ENCODE measurements at places on chromosomes 4 and X.

DNA sequence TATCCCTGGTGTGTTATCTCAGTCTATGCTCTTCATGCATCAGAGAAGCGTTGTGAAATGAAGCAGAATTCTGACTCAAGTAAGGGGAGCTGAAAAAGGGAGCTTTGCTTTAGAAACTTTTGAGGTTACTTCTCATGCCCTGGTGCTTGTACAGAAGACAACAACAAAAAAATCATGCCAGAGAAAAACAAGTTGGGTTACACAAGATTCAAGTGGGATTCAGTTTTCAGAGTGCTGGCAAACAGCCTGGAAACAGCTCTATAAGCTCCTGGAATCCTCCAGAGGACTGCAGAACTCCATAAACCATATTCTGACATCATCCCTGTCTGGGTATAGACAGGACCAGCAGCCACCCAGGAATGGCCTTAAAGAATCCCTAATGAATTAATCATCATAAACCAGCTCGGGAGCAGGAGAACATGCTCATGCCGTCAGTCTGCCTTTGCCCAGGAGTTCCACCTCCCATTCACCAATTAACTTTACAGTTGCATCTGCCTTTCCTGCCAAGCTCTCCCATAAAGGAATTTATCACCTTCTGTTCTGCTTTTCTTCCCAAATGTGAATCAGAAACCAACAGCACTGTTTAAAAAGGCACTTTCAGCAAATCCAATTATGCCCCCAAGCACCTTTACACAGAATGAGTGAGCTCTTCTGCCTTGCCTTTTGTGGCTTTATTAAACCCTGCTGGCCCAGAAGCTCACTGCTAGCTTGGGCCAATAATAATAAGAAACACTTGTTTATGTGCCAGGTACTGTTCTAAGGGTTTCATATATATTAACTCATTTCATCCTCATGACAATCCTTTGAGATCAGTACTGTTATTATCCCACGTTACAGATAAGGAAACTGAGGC is 54.5 kb upstream of the FBXW7 start:
- DNase-seq: no peak

DNA sequence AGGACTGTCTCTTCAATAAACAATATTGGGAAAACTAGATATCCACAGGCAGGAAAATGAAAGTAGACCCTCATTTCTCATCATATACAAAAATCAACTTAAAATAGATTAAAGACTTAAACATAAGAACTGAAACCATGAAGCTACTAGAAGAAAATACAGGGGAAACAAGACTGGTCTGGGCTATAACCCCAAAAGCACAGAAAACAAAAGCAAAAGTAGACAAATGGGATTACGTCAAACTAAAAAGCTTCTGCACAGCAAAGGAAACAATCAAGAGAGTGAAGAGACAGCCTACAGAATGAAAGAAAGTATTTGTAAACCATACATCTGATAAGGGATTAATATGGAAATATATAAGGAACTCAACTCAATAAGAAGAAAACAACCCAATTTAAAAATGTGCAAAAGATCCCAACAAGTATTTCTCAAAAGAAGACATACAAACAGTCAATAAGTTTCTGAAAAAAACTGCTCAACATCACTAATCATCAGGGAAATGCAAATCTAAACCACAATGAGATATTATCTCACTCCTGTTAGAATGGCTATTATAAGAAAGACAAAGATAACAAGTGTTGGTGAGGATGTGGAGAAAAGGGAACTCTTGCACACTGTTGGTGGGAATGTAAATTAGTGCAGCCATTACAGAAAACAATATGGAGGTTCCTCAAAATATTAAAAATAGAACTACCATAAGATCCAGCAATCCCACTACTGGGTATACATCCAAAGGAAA is 325.3 kb upstream of the RASGEF1B start:
- no peak for DNase-seq

DNA sequence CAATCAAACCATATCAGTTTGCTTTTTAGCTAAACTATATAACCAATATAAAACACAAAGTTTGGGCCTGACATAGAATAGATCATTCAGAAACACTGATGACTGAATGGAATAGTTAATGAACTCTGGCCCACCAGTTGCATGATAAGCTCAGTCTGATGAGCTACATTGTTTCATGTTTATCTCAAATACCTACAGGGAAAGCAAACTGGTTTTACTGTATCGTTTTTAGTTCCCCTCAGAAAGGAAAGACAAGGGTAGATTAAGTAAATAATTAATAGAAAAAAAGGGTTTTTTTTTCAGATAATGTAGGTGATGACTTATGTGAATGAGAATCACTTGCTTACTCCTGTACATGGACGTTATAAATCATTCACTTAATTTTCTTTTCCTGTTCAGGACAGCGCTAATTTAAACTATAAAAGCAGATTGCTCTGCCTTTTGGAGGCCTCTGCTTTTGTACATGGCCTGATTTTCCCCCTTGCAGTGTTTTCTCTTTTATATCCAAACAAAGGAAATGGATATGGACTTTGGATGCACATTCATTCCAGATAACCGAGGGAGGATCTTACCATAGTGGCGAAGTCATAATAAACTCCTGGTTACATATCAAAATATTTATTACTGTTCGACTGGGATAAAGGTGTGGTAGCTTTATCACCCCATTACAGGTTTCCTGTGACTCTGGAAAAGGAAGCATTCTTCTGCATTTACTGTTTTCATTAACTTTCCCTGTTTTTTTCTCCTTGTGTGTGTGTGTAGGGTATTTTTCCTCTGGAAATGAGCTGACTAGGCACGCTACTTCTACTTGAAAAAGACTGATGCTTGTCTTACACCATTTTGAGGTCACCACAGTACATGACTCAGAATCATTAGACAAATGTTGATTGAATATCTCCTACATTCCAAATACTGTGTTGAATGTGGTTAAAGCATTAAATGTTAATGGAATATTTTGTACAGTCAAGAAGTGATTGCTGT is 373.1 kb upstream of the HS3ST1 start:
- DNase-seq: no peak

GRCh38 chrX:39456894-39457604 is 640.7 kb downstream of the BCOR start:
- DNase-seq: no peak

GRCh38 chr4:48139691-48140090 is 5.6 kb upstream of the TXK start:
- DNase-seq: peak; percentile 34

DNA sequence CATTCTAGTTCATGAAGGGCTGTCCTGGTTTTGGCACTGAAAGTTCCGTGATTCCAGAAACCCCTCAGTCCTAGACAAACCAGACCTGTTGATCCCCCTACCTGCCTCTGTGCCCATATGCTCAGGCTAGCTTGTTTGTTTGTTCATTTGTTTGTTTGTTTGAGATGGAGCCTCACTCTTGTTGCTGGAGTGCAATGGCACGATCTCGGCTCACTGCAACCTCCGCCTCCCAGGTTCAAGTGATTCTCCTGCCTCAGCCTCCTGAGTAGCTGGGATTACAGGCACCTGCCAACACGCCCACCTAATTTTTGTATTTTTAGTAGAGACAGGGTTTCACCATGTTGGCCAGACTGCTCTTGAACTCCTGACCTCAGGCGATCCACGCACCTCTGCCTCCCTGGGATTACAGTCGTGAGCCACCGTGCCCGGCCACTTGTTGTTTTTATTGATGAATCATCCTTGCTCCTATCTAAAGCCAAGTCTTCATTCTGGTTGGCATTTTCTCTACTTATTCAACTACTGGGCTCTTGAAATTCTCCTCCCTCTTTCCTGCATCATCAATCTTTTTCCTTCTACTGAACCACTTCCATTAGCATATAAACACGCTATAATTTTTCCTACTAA is 86.3 kb upstream of the BMP2K start:
- no peak for DNase-seq

- DNase-seq: peak; percentile 11
Measured at GRCh38 chrX:45758319-45758718, 557.6 kb upstream of the DIPK2B start.

GRCh38 chr4:104942990-104943743 is 203.5 kb upstream of the TET2 start:
- no peak for DNase-seq

DNA sequence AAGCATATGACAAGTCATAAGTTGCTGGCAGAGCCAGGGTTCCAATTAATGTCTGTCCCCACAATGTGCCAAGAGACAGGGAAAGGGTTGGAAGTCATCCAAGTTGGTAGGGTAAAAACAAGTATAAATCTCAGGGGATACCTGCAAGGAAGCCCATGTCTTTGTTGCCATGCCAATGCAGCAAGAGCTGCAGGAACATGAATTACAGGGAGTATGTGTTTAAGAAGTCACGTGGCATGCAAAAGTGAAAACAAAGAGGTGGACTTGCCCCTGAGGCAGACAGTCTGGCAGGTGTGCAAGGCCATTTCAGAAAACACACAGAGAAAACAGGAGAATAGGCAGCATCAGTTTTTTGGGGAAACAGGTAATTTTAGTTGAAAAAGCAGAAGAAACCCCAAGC is 29.4 kb downstream of the C4orf51 start:
- DNase-seq: no peak

DNA sequence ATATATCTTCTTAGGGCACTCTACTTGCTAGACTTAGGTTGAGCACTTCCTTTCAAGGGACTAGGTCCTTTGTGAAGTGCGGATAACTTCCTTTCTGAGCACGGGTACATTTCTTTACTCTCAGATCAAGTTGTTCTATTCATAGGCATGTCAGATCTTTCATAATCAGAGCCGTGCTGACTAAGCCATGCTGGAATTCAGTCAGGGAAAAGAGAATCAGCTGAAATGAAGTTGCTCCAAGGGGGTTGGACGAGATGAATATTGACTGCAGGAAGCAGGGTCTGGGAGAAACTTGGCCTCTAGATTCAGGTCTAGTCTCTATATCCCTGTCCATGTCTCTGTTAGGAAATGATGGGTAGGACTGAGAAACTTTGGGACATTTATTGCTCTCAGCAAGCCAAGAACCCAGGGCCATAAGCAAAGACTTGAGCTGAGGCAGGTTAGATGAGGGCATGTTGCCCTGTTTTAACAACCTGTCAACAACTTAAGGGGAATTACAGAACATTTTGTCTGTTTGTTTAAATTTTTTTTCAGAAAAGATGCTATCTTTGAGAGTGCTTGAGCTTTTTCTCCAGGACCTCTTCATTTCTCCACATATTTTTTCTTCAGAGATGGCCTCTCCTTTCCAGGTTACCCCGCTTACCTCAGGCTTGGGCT is 28.3 kb downstream of the AREG start:
- no peak for DNase-seq

- DNase-seq: no peak
Measured at GRCh38 chr4:173039617-173040577, 128.7 kb upstream of the GALNT7 start.

DNA sequence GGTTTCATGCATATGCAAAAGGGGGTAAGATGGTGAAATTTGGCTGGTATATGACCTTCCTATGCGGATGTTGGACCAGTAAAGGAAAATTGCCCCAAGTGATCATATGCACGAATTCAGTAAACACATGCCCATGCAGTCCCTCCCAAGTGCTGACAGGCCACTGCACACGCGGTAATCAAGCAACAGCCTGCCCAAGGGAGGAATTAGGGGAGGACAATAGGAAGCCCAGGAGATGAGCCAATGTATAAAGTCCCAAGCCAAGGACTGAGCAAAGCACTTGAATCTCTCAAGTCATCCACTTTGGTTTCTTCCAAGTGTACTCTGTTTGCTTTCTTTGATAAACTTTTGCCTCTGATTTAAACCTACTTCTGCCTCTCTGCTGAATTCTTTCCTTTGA is 21.1 kb downstream of the MAGEB16 start:
- no peak for DNase-seq

DNA sequence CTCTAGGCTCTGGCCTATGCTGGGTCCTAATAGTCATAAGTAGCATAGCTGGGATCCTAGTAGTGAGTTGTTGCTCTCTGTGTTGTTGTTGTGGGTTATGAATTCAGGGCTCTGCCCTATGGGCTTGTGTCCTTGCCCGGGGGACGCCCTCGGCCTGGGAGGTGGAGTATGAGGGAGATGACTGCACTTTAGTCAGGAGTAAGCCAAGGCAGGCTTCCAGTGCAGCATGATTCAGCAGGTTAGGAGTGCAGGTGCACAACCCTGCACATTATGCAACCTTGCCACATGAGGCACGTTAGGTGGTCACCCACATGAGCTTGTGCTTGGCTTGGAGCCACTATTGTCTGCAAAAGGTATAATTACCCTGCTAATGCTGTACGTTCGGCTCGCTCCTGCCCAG is 58.4 kb upstream of the CCDC149 start:
- no peak for DNase-seq

DNA sequence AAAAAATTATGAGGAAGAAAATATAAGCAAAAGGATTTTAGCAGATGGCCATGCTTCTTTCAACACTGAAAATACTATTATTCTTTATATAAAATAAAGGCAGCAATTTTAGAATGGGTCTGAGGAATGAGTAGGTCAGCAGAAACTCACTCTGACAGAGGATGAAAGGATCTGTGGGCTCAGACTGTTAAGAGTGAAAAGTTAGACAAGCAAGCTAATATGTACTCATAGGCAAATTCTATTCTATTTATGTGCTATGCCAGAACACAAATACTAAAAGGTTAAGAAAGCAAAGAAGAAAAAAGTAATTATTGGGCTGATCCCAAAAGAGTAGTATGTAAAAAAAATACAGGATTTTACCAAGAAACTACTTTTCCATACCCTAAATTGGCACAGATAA is 13.9 kb downstream of the LCORL start:
- DNase-seq: no peak

GRCh38 chrX:13996650-13997049 is 33.0 kb downstream of the GEMIN8 start:
- DNase-seq: no peak

GRCh38 chr4:88573995-88574394 is 18.3 kb upstream of the HERC3 start:
- no peak for DNase-seq

DNA sequence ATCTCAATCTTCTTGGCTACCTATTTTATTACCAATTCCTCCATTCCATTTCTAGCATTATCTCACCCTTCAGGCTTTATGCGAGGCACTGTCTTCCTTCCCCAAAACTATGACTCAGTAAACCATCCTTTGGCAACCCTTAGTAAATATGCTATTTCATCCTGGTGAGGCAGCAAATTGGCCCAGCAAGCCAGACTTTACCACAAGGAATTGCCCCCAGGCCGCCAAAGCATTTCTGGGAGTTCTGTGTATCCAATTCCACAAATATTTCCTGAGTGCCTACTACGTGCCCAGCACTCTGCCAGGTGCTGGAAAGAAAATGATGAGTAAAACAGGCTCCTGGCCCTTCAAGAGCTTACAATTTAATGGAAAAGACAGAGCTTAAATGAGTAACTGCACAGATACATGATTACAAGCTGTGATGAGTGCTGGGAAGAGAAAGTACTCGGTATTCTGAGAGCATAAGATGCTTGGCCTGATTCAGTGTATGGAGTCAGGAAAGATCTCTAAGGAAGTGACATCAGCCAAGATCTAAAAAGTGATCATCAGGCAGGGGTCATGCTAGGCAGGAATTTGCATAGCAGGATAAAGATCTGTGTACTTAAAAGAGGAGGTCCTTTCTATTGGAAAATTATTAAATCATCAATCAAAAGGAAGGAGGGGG is 193.8 kb downstream of the ADAMTS3 start:
- DNase-seq: no peak

GRCh38 chrX:19554786-19555185 is 39.5 kb upstream of the MAP3K15 start:
- DNase-seq: no peak
